NCI-H1436 treated with DMSO at 0.1 percent for 48 hours (cell line): ENCODE measurements at places on chromosomes 11 and 22.

DNA sequence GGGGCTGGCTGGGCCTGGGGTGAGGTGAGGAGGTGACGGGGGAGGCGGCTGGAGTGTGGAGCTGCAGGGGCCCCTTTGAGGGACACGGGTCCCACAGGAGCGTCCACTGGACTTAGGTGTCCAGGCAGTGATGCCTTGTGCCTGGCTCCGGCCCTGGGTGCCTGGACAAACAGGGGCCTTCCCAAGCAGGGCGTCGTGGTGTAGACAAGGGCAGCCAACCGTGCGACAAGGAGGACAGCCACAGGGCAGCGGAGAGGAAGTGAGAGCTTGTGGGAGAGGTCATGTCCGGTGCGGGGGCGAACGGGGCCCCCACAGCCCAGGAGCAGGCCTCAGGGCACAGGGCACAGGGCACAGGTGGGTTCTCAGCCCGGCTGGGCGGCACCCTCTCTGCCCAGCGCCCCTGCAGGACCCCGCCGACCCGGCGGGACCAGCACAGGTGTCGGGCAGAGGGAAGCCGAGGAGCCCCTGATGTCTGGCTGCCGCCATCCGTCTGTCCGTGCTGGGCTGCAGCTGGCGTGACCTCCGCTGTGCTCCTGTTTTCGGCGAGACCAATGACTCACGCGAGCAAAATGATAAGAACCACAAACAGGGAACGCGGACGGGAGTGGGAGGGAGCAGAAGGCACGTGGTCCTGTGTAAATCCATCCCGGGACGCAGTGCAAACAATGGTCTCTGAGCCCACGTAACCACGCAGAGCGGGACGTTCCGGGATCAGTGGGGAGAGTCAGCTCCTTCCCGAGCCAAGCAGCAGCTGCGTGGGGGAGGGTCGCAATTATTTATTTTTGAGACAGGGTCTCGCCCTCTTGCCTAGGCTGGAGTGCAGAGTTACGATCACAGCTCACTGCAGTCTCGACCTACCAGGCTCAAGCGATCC lies 49.1 kb upstream of the A4GALT start:
- DNase-seq, result no peak

- no peak for DNase-seq
Measured at GRCh38 chr11:66267039-66267378, 1.4 kb upstream of the RAB1B start.

DNA sequence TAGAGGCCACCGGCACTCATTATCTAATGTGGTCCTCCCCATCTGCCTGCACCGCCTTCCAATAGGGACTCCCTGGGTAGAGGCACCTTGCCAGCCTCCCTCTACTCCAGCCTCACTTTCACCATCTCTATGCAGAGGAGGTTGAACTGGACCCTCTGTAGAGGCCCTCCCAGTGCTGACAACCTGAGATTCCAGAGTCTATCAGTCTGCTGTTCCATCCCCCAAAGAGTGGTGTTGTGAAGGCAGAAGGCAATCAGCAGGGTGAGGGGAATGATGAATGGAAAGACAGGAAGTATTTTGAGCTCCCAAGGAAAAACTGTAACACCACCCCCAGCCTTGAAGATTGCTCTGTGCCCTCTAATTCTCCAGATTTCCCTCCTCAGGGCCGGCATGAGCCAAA lies 77.9 kb downstream of the THAP12 start:
- no peak for DNase-seq

DNA sequence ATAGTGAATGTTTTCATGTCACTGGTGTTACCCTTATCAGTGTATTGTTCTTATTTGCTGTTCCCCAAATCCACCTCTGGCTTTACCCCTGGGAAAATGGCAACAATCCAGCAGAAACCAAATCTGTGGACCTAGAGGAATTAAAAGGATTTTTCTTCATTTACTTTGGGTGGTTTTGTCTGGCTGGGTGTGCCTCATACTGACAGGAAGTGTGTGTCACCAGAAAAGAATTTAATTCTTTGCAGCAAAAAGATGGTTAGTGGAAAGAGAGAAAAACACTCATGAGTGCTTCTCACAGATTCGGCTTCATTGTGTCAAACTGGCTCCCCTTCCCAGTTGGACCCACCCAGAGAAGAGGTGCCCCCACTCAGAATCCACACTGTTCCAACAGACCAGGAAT lies 38.9 kb downstream of the FZD4 start:
- no peak for DNase-seq

DNA sequence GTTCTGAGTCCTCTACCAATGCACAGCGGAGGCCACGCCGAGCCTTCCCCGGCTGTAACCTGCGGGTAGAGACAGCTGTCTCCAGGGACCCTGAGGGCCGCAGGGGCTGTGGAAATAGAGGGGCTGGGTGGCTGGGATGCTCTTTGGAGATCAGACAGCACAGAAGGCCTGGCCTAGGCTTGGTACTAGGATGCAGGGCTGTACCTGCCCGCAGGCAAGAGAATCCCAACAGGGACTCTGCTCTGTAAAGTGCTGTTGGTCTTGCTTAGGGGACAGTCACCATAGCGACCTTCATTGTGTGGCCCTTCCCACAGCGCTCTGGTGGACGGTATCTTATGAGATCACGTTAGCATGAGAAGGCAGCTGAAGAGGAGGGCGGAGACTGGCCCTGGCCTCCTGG lies 11.3 kb upstream of the KCNJ5 start:
- no peak for DNase-seq

DNA sequence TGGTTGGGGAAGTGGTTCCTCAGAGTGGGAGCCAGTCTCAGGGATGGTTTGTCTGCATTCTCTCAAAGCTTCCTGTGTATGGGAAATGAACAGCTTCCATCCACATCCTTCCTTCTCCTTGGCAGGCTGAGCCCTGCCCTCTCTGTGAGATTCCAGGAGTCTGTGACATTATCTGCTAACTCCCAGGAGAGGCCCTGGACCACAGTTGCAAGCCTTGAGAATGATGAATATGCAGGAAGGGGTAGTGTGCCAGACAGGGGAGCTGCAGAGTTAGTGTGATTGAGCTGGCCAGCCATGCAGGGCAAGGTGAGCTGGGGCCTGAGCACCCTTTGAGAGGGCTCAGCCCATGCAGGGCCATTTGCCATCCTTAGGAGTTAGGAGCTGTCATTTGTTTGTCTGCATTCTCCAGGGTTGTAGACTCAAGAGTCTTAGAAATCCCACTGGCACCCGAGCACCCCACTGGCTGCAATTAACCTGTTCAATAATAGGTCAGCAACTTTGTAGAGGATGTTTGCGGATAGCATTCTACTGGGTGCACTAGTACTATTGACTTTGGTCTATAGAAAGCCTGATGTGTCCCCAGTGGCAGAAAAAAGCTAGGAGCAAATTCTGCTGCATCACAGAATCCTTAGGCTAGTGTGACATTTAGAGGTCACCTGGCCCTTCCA lies 299.0 kb upstream of the CADM1 start:
- no peak for DNase-seq

GRCh38 chr11:123325533-123325932 lies 104.5 kb upstream of the GRAMD1B start:
- no peak for DNase-seq
